Stimulated activated CD8-positive, alpha-beta memory T cell treated with anti-CD3 and anti-CD28 coated beads, Interleukin-2, amount 100 ng/mL, for 48 hours (primary cell): ENCODE measurements at places on chromosomes 3 and 15.

- no peak for DNase-seq
These were observed 1.3 kb downstream of the BNIP2 start for GRCh38 chr15:59687836-59688235.

- no peak for DNase-seq
These were observed 1.5 kb downstream of the CRYBG3 start for GRCh38 chr3:97823046-97824004.

GRCh38 chr3:136818191-136818768, 646 bp upstream of the SLC35G2 start:
- DNase-seq = peak; percentile 43

DNA sequence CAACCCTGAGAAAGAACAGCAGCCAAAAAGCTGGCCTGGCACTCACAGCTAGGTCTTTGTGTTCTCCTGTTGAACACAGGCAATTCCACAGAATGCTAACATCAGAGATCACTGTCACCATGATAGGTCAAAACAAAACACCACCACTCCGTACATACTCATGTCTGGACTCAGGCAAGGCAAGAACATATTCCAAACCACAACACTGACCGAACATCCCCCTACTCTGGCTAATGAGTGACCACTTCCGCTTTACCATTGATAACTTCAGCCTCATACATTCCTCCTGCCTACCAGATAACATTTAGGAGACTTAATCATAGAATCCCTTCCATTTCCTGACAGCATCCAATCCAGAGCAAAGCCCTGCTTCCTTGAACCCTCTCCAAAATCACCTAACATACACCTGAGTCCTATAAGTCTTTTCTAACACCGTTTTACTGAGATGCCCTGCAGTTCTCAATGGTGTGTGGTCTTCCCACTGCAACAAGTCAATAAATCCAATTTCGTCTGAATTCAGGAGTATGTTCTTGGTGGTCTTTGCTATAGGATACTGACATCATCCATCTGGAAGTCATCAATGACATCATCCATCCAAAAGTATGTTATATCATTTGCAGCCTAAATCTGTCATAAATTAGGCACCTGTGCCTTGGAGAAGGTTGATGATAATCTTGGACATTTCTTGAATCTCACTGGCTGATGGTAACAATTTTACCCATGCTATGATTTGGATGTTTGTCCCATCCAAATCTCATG, 23.7 kb downstream of the RIOX2 start:
- no peak for DNase-seq

GRCh38 chr3:45029661-45030060, 3.6 kb downstream of the CLEC3B start:
- DNase-seq = no peak

DNA sequence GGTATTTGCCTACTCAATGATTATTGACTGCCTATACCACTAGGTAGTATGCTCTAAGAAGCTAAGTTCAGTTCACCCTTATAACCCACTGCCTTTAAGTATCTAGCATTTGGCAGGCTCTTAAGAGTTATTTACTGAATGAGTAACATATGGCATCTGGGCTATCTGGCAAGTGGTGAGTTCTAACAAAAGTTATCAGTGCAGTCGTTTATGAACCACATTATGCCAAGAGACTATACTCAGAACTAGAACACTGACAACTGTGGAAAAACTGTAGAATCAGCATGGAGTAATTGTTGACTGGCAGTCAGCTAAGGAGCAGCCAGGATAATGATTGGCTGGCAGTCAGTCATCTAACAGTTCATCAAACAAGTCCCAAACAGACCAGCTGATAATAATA, 25.8 kb downstream of the RAF1 start:
- DNase-seq = no peak

GRCh38 chr15:66912441-66912840, 153.0 kb upstream of the SMAD3 start:
- no peak for DNase-seq

GRCh38 chr15:31297575-31298456, 28.8 kb upstream of the KLF13 start:
- no peak for DNase-seq

DNA sequence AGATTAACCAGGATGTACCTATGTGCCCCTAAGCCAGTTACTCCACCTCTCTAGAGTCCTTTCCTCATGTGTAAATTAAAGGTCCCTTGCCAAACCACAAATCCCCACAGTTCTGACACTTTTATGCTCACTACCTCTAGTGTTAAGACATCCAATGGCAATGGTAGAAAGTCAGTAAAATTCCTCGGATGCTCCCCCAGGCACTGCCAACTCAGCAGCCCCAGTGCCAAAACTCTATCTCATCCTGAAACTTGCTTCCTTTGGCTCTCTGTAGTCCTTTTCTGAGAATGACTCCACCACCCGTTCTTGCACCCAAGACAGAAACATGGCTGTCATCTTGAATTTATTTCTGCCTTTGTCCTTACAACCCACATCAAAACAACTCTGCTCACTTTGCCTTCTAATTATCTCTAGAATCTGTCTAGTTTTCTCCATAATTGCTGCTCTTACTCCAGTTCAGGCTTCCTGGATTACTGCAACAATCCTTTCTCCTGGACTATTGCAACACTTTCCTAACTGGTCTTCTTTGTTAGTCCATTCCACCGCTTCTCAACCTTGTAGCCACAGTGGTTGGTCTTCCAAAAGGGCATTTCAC, 41.6 kb downstream of the MB21D2 start:
- DNase-seq = no peak

DNA sequence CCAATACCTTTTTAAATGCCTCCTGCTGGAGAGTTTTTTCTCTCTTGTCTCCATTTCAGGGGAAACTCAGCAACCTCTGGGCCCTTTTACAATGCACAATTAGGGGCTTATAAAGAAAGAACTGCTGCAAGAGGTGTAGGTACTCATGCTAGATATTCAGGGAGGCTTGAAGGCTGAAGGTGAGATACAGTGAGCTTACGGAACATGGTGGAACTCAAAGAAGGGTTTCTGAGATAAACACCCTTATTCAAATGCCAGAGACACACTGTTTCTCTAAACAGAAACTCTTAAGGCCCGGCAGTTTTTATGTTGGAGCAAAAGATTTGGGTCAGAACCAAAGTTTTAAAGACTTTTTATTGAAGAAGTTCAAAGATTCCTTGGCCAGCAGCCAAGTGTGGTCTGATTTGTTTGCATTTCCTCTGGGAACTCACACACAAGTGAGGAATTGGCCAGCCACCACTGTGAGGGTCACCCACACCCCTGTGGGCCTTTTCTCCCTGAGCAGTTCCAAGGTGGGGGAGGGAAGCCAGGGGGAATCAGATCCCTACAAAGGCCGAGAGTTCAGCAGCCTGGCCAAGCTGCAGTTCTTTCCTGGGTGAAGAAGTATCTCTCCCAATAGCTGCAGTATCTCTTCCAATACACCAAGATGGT, 47.8 kb downstream of the TNFAIP8L3 start:
- no peak for DNase-seq

GRCh38 chr3:7581831-7582230, 720.9 kb downstream of the GRM7 start:
- no peak for DNase-seq

- no peak for DNase-seq
These were observed 867.8 kb downstream of the SQOR start for GRCh38 chr15:46502667-46503066.

DNA sequence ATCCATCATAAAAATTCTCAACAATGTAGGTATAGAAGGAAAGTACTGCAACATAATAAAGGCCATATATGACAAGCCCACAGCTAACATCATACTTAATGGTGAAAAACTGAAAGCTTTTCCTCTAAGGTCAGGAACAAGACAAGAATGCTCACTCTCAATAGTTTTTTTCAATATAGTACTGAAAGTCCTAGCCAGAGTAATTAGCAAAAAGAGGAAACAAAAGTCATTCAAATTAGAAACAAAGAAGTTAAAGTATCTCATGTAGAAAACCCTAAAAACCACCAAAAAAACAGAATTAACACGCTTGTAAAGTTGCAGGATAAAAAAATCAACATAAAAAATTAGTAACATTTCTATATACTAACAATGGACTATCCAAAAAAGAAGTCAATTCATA, 61.8 kb downstream of the MYH15 start:
- no peak for DNase-seq

DNA sequence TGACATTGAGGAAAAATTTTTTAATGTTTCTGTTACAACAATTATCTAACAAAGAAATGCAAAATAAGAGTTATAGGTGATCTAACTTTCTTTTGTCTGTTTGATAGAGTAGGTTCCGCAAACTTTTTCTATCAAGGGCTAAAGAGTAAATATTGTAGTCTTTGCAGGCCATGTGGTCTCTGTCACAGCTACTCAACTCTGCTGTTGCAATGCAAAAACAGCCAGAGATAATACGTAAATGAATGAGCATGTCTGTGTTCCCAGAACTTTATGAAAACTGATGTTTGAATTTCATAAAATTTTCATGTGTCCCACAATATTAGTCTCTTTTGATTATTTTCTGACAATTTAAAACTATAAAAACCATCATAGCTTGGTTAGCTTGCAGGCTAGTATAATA, 73.3 kb downstream of the SLC24A1 start:
- DNase-seq = no peak

- DNase-seq = peak; percentile 55
These were observed 578 bp downstream of the LACTB start for GRCh38 chr15:63122002-63122875.

- DNase-seq = no peak
These were observed 48.8 kb upstream of the MANF start for GRCh38 chr3:51336261-51336660.

DNA sequence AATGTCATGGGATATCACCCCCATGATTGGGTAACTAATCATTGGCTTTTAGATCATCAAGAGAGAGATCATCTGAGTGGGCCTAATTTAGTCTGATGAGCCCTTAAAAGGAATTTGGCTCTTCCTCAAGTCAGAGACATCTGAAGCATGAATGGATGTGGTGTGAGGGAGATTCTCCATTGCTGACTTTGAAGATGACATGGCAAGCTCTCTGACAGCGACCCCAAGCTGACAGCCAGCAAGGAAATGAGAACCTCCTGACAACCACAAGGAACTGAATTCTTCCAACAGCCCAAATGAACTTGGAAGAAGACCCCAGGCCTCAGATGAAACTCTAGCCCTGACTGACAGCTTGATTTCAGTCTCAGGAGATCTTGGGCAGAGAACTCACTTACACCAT, 108.4 kb upstream of the SPATA12 start:
- no peak for DNase-seq

- DNase-seq = no peak
These were observed 168.9 kb upstream of the RGMA start for GRCh38 chr15:93257920-93258319.

GRCh38 chr3:56817646-56818045, 15.9 kb upstream of the ARHGEF3 start:
- DNase-seq = no peak

DNA sequence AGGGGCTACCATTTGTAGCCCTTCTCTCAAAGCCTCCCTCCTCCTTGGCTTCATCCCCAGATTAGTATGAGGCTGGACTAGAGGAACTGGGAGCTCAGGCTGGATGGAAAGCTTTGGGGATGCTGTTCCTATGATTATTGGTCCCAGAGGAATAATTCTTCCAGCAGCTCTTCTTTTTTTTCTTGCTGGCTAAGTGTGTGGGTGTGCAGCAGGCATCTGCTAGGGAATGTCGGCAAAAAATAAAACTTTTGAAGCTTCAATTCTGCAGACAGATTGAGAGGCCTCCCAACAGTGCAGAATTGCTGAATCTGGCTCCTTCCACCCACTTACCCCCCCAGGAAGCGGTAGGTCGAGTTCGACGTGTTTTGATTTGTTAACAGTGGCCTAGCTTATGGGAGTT, 138.5 kb upstream of the ANKRD28 start:
- DNase-seq = no peak

GRCh38 chr3:128426128-128426921, 40.4 kb downstream of the DNAJB8 start:
- DNase-seq = peak; percentile 30

- DNase-seq = no peak
These were observed 35.7 kb downstream of the MGA start for GRCh38 chr15:41695750-41696436.

- no peak for DNase-seq
These were observed 123.4 kb downstream of the ATP10A start for GRCh38 chr15:25739687-25740121.

DNA sequence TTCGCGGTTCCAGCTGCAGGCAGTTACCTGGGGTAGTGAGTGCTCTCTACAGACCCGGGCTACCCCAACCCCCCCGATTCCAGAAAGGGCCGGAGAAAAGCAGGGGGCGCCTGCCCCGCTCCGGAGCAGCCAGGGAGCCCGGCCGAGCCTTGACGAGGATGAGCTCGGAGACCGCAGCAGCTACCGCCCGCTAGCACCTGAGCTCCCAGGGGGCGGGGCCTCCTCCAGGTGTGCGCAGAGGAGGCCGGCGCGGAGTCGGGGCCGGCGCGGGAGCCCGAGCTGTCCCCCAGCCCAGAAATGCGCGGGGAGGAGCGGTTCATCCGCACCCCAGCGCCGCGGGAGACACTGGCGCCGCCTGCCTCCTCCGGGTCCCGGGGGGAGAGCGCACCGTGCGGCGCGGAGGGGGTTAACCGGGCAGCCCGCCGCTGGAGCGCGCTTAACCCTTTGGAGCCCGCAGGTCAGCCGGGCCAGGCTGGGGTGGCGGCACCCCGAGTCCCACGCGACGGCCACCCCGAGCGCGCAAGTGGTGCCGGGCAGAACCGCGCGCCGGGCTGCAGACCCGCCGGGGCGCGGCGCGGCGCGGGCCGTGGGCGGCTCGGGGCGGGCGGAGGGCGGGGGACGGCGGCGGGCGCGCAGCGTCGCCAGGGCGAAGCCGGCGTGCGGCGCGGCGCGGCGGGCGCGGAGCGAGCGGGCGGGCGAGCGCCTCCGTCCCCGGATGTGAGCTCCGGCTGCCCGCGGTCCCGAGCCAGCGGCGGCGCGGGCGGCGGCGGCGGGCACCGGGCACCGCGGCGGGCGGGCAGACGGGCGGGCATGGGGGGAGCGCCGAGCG, at the start of gene CACNA1D:
CACNA1D (plus strand) TSS at position 649 of the 829 bp plus-strand sequence. CDS start 556 bp downstream, outside the sequence.
- DNase-seq = no peak

DNA sequence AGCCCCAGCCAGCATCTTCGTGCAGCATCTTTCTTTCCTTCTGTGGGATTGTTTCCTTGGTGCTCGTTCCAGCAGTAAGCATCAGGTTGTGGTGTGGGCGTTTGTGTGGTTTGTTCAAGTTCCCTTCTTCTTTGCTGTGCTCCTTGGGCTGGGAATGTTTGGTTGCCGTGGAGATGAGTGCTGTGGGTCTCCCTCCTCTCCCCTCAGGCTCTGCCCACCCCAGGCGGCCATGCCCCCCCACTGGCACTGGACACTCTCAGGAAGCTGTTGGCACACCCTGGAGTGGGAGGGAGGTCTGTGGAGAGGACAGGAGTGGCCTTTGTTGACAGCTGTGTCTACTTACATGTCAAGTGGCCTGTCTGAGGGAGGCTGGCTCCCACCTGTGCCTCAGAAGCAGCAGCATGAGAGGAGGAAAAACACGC, 46.5 kb upstream of the SACM1L start:
- no peak for DNase-seq

- no peak for DNase-seq
These were observed 82.0 kb upstream of the TBL1XR1 start for GRCh38 chr3:177279118-177279815.

DNA sequence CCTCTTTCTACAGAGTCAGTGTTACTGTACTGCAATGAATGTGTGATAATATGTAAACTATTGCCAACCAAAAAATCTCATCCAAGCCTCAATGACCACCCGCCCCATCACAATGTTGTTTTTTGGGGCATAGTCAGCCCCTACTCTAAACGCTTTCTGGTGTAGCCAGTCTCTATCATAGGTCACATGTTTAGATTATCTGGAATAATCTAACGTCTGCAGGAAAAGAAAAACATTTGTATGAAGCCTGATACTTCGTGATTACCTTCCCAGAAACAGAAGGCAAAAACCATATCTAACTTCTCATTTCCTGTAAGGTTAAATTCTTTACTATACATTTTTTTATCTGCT, 1331.8 kb upstream of the GBE1 start:
- no peak for DNase-seq
